ENCODE measurements at places on chromosomes 1 and 21.

DNA sequence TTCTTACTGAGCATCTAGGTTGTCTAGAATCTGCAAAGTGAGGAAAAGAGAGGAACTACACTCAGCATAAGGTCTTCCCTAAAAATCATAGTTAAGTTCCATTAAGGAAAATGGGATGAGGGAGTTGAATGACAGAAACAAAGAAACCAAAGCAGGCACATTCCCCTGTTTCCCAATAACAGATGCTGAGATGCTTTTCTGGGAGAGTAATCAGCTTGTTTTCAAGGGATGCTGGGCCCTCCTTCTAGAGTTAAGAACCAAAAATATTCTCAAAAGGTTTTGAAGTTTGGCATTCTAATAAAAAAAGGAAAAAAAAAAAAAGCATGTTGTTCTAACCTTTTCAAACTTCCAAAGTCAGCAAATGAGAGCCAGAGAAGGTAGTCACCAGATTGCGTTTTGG lies 105.2 kb upstream of the ZNF648 start:
- no peak for DNase-seq

- DNase-seq: no peak
Observed at GRCh38 chr1:97996880-97997279, 76.0 kb upstream of the DPYD start.

DNA sequence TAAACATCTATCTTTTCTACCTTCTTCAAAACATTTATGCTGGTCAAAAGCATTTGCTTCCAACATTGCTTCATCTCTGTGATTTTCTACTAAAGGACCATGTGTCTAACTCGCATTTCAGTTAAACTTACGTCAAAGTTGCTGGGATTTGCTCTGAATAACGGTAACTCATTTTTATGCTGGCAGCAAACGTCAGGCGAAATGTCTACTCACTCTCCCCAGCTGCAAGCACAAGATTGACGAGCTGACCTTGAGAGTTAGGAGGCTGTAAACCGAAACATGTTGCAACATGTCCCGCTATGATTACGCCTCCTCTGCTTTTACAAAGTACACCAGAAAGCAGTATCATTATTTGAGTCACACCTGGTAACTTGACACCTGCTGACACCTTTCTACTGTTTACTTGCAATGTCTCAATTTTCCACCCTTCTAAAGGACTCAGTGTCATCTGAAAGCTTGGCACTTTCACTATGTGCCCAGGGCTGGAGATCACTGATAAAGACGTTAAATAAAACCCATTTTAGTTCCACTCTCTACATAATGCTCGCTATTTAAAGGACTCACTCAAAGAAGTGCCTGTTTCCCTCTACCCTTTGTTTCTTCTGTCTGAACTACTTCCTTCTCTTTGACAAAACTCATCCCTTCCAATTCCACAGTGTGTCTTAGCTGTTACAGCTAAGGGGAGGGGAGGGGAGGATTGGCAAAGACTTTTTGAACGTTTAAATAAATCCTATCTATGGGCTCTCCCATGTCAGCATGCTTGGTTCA lies 111.9 kb downstream of the PTPN14 start:
- peak; percentile 90 for DNase-seq

DNA sequence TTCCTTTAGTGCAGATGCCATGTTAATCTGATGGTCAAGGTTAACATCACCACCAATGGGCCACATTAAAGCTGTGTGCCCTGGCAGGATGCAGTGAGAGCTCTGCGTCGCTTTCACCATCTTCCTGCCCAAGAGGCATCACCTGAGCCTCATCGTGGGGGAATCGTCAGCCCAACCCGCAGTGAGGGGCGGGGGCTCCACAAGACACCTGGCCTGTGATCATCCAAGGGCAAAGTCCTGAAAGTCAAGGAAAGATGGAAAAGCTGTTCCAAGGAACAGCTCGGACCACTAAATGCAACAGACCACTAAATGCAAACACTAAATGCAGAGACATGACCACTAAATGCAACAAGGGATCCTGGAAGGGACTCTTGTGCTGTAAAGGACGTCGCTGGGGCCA lies 49.9 kb downstream of the WDR4 start:
- DNase-seq: no peak

- no peak for DNase-seq
Observed at GRCh38 chr1:78641558-78641957, 8.1 kb upstream of the IFI44 start.

GRCh38 chr1:221440658-221441057 lies 301.2 kb downstream of the DUSP10 start:
- no peak for DNase-seq

- no peak for DNase-seq
Observed at GRCh38 chr1:114126261-114127095, 27.2 kb downstream of the SYT6 start.

DNA sequence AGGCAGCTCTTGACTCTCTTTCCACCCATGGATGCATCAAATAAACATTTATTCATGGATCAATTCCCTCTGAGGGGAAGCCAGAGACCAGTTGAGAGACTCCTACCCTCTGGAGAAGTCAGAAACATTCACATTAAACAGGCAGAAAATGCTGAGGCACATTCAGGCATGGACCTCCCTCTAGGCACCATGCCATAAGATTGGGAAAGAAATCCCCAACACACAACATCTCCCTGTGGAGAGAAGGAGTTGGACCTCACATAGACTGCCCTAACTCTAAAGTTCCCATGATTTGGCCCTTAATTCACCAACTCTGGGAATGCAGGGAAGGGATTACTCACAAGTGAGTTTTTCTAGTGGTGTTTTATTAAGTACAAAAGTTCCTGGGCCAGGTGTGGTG lies 415.3 kb upstream of the C1orf87 start:
- no peak for DNase-seq

GRCh38 chr1:111551623-111552411 lies 48.4 kb upstream of the ADORA3 start:
- DNase-seq: no peak

GRCh38 chr1:151133018-151133806 lies 13.2 kb downstream of the SEMA6C start:
- no peak for DNase-seq

DNA sequence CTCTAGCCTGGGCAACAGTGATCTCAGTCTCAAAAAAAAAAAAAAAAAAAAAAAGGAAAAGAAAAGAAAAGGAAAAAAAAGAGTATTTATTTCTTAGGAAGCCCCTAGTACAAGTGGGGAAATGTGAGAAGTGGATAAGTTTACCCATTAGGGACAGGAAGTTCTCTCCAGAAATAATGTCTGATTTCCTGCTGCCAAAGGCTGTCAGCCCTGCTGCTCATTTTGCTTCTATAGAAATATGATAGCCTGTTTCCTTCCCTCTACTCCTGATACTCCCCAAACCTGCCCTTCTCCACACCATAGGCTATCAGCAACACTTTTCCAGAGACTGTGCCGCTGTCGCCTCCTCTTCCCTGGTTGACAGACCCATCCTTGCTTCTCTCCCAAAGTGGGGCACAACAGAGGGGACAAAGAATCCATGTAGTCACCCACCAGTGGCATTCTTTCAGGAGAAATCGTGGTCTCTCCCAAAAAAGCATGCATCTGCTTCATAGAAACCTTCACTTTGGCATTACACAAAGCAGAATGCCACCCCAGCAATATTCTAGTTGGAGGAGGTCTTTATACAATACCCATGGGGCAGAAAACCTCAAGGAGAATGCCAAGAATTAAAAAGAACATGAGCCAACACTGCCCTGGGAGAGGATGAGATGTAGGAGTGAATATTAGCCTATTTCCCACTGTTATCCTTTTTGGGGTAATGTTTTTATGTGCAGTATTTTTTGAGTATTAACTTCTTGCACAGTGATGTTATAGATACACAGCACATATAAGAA lies 166.3 kb upstream of the NR5A2 start:
- DNase-seq: no peak

GRCh38 chr1:39977202-39977601 lies 22.3 kb downstream of the MFSD2A start:
- DNase-seq: no peak

- DNase-seq: no peak
Observed at GRCh38 chr1:217647791-217648190, 16.6 kb downstream of the SPATA17 start.

- DNase-seq: no peak
Observed at GRCh38 chr1:26553942-26554682, 24.6 kb downstream of the RPS6KA1 start.

DNA sequence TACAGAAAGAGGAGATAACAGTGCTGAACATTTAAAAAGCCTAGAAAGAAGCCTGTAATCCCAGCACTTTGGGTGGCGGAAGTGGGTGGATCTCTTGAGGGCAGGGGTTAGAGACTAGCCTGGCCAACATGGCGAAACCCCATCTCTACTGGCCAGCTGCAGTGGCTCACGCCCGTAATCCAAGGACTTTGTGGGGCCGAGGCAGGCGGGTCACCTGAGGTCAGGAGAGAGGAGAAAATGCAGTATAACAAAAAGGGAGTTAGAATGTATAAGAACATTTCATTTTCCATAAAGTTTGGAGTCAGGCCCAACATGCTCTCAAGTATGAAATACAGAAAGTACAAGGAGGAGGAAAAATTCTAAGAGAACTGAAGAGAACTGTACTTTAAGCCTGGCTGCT lies 134.5 kb downstream of the SMYD3 start:
- no peak for DNase-seq

GRCh38 chr1:210506689-210507088 lies 178.0 kb downstream of the HHAT start:
- no peak for DNase-seq

DNA sequence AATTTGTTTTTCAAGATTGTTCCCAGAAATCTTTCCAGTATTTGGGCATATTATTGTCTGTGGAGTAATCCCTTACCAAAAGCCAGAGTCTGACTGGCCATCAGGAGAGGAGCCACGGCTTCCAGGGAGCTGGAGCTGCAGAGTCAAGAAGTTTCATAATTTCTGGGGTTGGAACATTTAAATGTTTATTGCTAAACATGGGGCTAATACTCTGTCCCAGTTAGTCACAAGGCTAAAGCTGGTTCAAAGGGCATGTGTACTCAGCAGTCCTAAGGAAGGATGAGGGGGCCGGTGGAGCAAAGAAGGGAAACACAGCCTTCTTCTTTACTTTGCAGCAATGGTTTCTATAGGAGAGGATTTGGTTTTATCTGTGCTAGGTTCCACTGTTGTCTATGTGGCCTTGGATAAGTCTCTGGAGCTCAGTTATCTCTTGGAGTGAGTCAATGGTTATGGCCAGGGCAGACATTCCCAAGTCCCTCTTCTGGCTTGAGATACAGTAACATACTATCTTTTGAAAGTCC lies 9.5 kb downstream of the DENND2D start:
- DNase-seq: no peak

- peak; percentile 26 for DNase-seq
Observed at GRCh38 chr1:98468111-98468717, 193.3 kb upstream of the SNX7 start.

DNA sequence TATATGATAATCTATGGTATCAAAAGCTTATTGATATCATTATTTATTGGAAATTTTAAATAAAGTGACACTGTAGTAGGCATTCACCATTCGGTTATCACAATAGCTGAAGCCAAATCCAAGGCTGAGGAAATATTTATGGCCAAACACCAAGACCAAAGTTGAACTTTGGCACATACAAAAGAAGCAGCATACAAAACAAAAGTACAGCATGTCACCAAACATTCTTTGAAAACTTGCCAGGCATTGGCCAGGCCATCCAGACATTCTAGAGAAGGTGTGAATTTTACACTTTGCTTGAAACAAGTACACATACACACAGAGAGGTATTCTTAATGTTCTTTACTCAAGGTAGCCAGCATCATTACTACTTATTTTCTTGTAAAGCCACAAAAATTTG lies 544.4 kb upstream of the CXADR start:
- DNase-seq: no peak

All from COLO829 (cell line).